ENCODE measurements at places on chromosomes 1 and 21. TPM values are rescaled to one million over a fixed set of nuclear protein-coding genes. Genes with fewer than 3 reads are reported as not detected.
A peak's percentile ranks its signal among the peaks of the same experiment; 100 is the strongest.

PDZK1IP1 gene
- total RNA-seq: not detected

ZNF593OS gene
- not detected for total RNA-seq

TENT5C gene
- total RNA-seq: 5.4 TPM

BARHL2 gene
- total RNA-seq: not detected

CRABP2 gene
- total RNA-seq: 7.0 TPM

KDF1 gene
- not detected for total RNA-seq

GUCA2A gene
- total RNA-seq: not detected

PODN gene
- 119 TPM for total RNA-seq

IFNLR1 gene
- 0.14 TPM for total RNA-seq

FMO5 gene
- 1.9 TPM for total RNA-seq

GRCh38 chr1:162619076-162619475, 13.2 kb upstream of the DDR2 start:
- no peak for DNase-seq

DNA sequence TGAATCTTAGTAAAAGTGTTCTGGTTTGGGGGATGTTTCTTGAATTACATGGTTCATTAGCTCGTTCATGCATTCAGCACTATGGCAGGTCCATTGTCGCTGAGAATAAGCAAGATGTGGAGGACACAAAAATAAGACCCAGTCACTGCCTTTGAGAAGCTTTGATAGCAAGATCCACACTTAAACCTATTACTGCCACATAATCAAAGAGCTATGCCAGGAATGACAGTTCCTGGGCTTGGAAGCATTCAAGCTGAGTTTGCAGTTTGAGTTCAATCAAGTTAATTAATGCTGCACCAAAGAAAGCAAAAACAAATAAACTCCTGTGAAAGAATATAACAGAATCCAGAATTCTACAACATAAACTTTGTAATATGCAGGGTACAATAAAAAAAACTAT, 131.8 kb downstream of the MIS18A start:
- DNase-seq: no peak

DNA sequence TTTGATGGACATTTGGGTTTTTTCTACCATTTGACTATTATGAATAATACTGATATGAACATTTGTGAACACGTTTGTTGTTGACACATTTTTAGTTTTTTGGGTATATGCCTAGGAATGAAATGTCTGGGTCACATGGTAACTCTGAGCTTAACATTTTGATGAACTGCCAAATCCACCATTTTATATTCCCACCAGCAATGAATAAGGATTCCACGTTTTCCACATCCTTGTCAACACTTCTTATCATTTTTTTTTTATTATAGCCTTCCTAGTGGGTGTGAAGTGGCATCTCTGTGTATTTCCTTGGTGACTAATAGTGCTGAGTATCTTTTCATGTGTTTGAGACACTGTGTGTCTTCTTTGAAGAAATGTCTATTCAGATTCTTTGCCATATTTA, 67.6 kb downstream of the RASAL2 start:
- DNase-seq: no peak

GRCh38 chr1:37556712-37557196, at the start of gene DNALI1:
TSS of gene DNALI1 (plus strand) at chr1:37556940. CDS start at chr1:37556995, 55 bp downstream.
- peak; percentile 49 for DNase-seq

DNA sequence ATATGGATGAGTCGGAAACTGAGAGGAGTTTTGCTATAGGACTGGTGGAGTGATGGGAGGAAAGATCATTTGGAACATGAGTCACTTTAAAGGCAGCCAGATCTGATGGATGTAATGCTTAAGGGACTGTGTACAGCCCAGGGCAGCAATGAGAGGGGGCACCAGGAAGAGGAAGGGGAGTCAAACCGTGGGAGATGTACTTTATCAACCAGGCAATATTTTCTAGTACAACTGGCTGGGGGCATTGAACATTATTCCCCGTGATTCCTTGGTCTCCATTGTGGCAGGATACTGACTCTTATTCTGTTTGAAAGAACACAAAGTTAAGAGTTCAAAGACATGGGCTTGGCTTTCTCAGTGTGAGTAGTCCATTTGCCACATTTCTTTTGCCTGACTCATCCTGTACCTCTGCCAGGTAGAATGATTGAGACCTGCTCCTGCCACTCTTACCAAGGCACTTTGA, 268.2 kb upstream of the NR5A2 start:
- DNase-seq: no peak

- DNase-seq: no peak
Measured at GRCh38 chr1:246199086-246199645, 307.9 kb downstream of the SMYD3 start.

- no peak for DNase-seq
Measured at GRCh38 chr1:67134695-67135094, at the start of gene C1orf141. TSS of gene C1orf141 (minus strand) at chr1:67134970. CDS start at chr1:67127240, 7,730 bp downstream.

- DNase-seq: no peak
Measured at GRCh38 chr21:37767984-37768383, 148.3 kb downstream of the KCNJ6 start.

DNA sequence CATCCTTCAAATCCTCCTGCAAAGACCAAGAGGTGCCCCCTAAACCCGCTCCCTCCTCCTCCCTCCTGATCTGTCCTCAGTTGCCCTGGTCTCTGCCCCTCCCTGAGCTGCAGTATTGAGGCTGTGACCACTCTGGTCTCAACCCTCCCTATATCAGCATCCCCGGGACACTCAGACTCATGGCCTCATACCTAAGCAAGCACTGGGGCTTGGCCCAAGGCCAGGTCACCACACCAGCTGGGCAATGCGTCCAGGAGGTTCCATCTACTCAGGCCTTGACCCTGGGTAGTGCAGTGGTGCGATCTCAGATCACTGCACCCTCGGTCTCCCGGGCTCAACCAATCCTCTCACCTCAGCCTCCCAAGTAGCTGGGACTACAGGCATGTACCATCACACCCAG, 9.8 kb downstream of the KIF17 start:
- DNase-seq: no peak

- no peak for DNase-seq
Measured at GRCh38 chr1:70092526-70092925, 112.9 kb downstream of the LRRC40 start.

DNA sequence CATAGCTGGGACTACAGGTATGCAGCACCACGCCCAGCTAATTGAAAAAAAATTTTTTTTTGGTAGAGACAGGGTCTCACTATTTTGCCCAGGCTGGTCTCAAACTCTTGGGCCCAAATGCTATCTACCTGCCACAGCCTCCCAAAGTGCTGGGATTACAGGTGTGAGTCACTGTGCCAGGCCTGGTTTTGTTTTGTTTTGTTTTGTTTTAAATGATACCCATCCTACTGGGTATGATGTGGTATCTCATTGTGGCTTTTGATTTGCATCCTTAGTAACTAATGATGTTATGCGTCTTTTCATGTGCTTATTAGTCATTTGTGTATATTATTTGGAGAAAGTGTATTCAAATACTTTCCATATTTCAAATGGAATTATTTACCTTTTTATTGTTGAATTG, 142.3 kb downstream of the VPS13D start:
- DNase-seq: no peak

DNA sequence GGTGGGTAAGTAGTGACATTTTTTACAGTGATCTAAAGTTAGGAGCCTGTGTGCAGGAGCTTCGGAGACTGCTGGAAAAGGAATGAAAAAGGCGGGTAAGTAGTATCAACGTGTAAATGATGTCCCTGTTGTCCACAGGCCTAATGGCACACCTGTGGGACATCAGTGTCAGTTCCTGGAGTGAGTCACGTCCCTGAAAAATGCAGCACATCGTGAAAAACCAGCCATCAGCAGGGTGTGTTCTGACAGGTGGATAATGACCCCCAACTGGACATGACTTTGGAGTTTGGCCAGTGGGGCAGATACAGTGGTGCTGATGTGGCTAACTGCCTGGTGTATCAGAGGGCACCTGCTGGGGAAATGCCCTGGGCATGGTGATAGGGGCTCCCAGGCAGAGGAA, 12.0 kb upstream of the PRDM15 start:
- DNase-seq: no peak
